ENCODE measurements at places on chromosomes 1 and 21.

DNA sequence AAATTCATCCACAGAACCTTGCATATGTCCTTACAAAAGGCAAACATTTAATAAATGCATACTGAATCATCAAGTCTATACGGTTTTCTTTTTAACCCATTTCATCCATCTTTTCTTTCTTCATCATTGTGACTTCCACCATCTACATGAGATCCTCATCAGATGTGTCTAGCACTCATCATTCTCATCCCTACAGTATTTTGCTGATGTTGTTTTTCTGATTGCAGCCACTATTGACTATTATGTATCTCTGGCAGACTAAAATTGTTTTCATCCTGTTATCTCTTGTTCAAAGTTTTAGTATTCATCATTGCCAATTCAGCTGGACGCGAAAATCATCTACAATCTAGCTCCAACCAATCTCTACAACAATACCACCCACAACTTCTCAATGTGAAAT lies 5.9 kb downstream of the LRIF1 start:
- DNase-seq, result no peak

- no peak for DNase-seq
These were observed 10.8 kb downstream of the UTP25 start for GRCh38 chr1:209838537-209838936.

DNA sequence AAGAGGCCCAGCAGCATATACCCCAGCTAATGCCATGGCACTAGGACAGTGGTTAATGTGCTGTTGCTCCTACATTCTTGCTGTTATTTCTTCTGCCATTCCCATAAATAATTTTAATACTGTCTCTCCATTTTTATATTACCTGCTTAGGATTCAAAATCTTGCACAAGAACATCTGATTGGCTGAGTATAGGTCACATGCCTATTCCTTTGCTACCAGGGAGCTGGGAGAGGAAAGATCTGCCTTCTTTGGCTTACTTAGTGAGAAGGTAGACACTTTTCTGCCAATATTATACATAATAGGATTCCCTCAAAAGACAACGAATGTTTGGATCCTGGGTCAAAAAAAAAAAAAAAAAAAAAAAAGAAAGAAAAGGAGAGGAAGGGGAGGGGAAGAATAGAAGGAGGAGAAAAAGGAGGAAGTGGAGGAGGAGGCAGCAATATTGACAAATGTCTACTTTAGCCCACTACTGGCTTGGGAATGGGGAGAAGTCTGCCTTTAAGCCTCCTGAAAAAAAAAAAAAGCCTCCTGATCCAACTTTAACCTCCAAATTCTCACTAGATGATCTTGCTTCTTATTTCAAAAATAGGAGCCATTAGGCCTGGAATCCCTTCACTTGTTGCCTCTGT lies 134.5 kb upstream of the HNRNPU start:
- DNase-seq, result no peak

- no peak for DNase-seq
These were observed 284.9 kb upstream of the RUNX1 start for GRCh38 chr21:35333831-35334618.

DNA sequence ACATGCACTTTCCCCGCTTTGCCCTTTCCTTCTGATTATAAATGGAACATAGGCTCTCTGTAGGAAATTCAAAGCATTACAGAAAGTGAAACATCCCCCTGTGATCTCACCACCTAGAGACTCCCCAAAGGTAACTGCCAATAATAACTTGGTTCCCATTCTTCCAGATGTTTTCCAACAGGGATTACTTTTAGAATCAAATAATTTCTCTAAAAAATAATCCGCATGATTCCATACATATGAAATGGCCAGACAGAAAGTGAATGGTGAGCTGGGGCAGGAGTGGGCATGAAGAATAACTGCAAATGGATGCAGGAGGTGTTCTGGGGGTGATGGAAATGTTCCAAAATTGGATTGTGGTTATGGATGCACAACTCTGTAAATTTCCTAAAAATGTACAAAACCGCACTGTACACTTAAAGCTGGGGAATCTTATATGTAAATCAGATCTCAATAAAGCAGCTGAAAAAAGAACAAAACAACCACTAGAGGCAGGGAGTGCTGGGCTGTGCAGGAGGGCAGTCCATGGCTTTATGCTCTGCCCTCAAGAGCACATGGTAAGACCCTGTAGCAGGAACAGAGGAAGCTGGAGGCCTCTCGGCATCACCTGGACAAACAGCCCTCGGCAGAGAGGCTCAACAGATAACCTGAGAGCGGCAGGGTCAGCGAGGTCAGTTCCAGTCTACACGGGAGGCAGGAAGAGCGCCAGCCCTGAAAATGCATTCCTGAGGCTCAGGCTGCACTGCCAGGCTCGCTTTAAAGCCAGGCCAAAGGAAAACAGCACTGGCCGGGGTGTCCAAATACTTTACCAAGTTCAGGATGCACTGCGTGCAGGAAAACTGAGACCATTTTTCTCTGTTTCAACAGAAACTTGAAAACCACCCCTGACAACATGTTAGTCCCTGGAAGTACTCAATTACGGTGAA lies 39.7 kb downstream of the CAPZB start:
- DNase-seq, result no peak

GRCh38 chr1:219659684-219660083 lies 46.8 kb upstream of the ZC3H11B start:
- DNase-seq, result no peak

DNA sequence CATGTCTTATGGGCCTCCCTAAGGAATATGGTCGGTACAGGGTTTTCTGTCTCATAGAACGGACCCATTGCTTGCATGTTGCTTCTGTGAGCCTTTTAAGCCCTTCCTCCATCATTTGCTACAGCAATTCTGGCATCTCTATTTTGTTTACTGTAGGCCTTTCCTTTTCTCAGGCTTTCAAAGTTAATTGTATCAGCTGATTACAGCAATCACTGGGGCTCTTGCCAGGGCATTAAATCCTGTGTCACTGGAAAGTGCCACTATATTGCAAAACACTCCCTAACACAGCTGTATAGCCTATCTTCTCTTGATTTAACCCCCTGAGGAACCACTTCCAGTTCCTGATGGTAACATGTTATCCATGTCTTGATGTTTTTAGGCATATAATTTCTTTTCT lies 156.5 kb downstream of the PDE4B start:
- no peak for DNase-seq

- no peak for DNase-seq
These were observed 50.4 kb downstream of the ARHGAP29 start for GRCh38 chr1:94186946-94187345.

GRCh38 chr1:95770581-95770980 lies 536.6 kb downstream of the RWDD3 start:
- DNase-seq, result no peak

- DNase-seq, result no peak
These were observed 215.9 kb upstream of the L1TD1 start for GRCh38 chr1:61978796-61979195.

DNA sequence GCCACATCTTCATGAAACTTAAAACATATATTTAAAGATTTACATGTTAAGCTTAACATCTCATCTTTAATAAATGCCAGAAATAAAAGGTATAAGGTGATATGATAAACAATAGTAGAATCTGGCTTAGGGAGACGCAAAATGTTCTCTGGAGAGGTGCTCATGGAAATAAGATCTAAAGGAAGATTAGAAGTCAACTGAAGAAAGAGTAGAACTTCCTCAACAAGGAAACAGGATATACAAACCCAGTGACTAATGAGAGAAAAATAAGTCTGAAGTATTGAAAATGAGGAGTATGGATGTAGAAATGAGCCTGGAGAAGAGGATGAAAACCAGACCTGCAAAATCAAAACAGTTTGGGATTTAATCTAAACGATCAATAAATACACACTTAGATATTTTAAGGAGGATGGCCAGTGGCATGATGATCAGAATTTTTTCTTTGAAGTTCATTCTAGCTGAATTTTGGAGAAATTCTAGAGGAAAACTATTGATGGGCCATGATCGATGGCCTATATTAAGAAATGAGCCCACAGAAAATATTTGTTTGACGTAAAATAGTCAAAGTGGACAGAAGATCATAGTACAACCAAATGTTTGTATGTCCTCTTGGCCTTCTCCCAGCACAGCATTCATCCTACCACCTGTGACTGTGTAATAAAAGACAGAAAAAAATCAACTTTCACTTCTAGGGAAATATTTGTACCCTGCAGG lies 387.9 kb upstream of the PTBP2 start:
- no peak for DNase-seq

- no peak for DNase-seq
These were observed 57.9 kb upstream of the S1PR1 start for GRCh38 chr1:101178688-101179491.
